ENCODE measurements at places on chromosomes 6 and 20.

DNA sequence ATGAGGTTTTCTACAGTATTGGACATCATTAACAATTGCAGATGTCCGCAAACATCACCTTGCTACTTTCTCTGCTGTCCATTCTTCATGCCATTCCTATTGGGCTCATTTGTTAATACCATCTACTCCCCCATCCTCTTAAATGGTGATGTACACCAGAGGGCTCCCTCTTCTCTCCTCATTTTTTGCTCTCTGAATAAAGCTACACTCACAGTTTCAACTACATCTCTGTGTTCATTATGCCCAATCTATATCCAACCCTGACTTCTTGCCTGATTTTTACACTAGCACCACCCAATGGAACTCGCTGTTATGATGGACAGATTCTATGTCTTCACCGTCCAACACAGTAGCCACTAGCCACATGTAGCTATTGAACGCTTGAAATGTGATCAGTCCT is 288.1 kb upstream of the ID4 start:
- no peak for DNase-seq

DNA sequence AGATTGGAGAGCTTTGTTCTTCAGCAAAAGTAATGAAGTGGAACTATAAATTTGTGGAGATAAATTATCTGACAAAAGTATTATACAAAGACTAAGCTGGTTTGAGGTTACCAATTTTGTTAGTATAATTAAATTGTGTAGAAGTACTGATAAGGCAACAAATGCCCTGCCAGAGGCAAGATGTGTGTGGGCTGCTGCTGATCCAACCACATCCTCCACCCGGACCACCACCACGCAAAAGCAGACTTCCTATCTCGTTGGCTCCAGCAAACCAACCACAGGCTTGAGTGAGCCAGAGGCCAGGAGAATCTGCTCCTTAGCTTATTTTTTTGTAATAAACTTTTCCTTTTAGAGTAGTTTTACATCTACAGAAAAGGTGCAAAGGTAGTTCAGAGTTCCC is 1.1 kb upstream of the MYLK4 start:
- DNase-seq = no peak

GRCh38 chr6:20183706-20184105 is 28.6 kb downstream of the MBOAT1 start:
- DNase-seq = no peak

DNA sequence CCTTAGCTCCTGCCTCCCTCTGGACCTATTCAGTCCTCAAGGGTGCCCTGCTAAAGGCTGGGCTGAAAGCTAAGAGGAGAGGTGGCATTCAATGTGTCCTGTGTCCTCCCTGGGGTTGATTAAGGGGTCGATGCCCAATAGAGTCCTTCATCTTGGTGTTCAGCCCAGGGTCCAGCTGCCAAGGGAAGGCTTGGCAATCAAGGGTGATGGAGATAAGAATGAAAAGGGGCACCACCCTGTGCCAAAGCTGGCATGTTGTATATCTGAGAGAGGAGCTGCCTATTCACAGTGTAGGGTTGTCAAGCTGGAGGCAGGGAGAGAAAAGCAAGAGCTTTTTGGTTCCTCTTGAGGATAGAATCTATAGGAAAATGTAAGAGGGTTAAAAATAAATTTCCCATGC is 12.3 kb downstream of the C20orf173 start:
- DNase-seq = no peak

DNA sequence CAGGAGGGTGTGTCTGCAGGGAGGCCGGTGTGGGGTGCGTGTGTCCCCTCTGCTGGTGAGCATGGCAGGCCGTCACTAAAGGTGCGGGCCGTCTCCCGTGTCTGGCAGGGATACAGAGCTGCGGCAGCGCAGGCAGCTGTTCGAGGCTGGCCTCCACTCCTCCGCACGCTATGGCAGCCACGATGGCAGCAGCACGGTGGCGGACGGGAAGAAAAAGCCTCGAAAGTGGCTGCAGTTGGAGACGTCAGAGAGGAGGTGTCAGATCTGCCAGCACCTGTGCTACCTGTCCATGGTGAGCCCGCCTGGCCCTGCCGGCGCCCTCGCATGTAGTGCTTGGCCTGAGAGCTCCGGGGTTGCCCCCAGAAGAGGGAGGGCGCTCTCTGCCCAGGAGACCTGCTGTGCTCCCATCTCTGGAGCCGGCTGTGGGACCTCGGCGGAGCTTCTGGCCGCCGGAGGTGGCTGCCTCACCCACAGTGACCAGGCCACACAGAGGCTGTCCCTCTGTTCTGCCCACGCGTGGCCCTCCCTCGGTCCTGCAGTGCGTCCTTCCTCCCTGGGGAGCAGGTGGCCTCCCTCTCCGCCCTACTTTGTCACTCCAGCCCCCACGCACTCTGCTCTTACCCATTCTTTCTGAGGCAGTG is 149.6 kb downstream of the DTNBP1 start:
- no peak for DNase-seq

GRCh38 chr20:32626859-32627636 is 41.9 kb upstream of the NOL4L start:
- DNase-seq = peak; percentile 60

DNA sequence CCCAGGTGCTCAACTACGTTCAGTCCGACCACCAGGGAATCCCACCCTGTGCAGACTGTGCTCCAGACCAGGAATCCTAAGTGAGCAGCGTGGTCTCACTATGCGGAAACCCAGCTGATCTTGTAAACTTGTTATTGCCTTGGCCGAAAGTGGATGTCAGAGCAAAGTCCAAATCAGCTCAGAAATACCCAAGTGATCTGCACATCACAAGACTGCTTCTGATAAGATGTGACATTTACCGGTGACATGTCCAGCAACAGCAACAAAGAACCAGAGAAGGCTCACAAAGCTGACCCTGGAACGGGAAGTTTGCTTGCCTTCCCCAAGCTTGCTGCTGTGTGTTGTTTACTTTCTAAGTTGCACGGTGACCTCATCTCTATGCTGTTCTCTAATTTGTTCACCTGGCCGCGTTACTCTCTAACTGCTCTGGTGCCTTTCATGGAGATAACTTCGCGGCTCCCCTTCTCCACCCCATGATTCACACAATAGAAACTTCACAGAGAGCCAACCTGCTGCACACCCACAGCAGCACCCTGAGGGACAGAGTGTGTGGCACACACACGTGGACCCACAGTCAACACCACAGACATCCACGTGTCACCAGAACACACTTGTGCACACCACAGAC is 1.7 kb downstream of the BNIP5 start:
- peak; percentile 65 for DNase-seq

- DNase-seq = no peak
Observed at GRCh38 chr6:167481307-167481926, 156.5 kb downstream of the TTLL2 start.

GRCh38 chr6:119830494-119831295 is 481.1 kb upstream of the MAN1A1 start:
- DNase-seq = no peak

DNA sequence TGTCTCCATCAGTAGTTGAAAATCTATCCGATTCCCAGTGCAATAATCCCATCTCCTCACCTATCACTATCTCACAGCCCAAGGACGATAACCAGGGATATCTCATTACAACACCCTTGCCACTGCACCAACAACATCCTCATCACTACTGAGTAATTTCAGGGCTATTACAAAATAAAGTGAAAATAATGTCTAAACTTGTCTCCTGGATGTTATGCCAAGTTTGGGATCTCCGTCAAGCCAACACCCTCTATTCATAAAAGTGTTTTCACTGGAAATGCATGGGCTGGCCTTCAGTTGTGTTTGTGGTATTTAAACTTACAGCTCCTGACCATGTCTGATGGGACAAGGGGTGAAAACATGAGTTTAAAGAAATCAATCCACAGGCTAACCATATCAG is 42.0 kb upstream of the STMND1 start:
- no peak for DNase-seq

DNA sequence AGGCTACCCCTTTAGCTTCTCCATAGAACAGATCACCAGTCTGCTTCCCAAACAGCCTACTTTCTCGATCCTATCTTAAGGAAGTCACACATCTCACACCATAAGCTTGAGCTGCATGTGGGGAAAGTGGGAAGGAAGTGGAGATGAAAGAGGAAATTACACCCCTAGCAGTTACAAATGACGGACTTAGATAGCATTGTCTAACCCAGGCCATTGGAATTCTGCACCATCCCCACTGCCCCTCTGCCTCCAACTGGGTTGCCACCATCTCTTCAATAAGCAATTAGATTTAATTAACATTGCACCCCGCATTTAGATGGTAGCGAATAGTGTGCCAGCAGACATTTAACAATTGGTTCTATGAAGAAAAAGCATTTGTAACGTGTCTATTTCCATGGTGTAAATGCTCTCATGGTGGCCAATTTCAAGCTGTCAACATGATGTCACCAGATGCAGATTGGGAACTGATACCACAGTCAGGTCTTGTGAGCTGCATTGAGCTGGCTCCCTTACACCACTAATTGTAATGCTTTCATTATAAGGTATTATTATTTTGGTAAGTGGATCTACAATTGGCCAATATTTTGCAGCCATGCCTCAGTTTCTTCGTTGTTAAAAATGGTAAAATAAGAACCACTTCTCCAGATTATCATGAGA is 124.7 kb downstream of the CD24 start:
- DNase-seq = no peak

DNA sequence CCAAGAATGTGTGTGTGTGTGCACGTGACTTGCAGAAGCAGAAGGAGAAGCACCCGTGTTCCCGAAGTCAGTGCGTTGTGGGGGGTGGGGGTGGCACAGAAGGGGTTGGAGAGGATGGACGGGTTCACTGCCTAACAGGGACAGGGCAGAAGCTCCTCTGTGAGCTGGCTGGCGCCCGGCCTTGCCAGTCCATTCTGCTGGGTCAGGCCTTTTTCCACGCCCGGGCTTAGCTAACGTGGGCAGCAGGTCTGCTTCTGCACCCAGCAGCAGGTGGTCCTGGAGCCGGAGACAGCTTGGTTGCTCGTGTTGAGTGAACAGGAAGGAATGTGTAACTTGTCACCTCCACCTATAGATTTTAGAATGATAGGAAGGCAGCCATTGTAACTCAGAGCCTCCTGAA is 374.4 kb downstream of the CDH4 start:
- DNase-seq = no peak

DNA sequence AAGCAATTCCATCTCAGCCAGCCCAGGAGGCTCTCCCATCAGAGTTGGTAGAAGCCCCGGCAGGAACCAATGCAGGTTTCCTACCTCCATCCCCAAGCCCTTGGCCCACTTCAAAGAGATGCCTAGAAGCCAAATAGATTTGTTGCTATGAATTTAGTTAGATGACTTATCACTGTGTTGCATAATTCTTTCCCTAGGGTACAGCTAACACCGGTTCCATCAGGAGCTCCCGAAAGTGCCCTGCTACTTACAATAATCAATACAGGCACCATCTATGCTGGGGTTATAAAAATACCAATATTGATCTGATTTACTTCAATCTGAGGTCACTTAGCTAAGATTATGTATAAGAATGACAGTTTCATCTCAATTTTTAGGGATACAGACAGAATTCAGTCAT is 113.0 kb downstream of the MAP7 start:
- no peak for DNase-seq

- DNase-seq = no peak
Observed at GRCh38 chr6:112881027-112881426, 533.9 kb downstream of the RFPL4B start.

DNA sequence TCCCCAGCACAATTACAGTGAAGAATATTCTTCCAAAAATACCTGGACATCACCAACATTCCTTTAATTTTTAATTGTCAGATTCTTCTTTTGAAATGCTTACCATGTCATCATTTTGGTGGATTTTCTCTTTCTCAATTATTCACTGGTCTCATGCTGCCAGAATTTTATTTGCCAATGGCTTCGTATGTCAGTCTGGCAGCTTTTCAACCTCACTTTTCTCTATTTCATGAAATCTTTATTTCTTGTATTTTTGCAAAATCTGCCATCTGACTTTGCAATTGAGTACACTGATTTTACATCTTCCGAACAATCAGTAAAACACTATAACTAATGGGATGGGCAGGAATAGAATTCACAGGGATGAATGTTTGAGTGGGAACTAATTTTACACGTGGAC is 84.1 kb downstream of the BTBD9 start:
- no peak for DNase-seq

DNA sequence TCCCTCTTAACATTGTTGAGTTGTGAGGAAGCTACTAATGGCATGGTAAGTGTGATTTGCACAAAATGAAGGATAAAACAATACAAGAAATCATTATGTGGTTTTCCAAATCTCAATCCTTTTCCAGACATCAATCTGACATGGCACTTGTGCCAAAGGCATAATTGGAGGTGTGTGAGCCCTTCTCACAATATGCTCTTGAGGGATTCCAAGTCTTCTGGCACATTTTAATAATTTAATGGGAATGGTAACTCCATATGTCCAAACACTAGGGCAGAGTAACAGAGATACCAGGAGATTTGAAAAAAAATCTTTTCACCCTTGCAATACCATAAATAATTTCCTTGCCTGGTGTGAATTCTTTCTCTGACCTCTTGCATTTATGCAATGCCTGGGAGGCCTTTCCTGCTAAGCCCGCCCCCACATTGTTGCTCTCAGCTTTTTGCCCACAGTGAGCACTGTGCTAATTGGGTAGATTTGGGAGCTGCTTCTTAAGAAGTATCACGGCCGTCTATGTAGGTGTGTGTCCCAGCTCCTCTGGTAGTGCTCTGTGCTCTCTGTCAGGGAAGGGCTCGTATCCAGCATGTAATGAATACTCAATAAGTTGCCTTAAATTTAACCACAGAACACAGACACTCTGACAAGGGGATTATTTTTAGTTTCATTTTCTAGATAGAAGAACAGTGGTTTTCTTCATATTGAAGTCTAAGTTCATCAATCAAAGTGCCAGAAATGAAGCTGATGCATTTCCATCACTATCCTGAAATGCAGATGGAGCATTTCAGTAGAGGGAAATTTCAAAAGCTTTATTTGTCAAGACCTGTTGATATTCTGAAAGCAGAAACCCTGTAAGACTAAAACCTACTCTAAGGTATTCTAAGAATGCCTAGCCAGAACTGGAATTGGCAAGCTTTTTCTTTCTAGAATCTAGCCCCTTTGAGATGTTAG is 54.4 kb upstream of the CEP85L start:
- DNase-seq = no peak

- DNase-seq = no peak
Observed at GRCh38 chr6:131023834-131024504, 39.1 kb downstream of the EPB41L2 start.

DNA sequence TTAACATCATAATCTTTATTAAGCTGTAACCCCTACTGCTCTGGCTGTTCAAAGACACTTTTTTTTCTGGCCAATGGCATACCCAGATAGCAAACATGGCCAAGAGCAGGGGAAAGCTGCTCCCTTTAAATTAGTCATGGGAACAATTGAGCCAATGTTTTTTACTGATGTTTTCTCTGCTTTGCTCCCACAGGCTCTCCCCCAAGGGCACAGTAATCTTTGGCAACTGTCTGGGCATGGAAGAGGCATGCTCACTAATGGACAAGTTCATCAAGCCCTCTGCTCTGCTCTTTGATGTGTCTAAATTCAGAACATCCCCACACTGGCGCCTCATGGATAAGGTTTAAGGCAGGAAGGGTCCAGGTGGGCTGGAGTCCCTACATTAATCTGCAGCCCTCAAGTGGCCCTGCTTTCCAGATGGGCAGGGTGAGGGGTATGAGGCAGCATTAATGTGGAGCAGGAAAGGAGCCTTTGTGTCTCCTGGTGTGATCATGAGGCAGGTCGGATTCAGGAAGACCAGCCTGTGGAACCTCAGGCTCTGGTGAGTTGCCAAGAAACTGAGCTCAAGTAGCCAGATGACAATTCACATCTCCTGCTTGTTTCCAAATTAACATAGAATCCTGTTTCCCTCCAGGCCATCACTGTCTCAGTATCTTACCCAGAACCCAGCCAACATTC is 227.0 kb upstream of the CST7 start:
- no peak for DNase-seq

- no peak for DNase-seq
Observed at GRCh38 chr6:113330636-113330946, 526.6 kb upstream of the MARCKS start.
